Stimulated activated CD4-positive, alpha-beta T cell treated with anti-CD3 and anti-CD28 coated beads, TNF-alpha, amount 100 ng/mL, for 1 hour (primary cell): ENCODE measurements at places on chromosomes 12 and 14.

- DNase-seq: no peak
These were observed 74.3 kb downstream of the SYNE3 start for GRCh38 chr14:95442016-95442632.

GRCh38 chr14:100031506-100032281, 33.5 kb upstream of the EVL start:
- DNase-seq: no peak

- no peak for DNase-seq
These were observed 17.8 kb downstream of the PLCZ1 start for GRCh38 chr12:18719922-18720510.

DNA sequence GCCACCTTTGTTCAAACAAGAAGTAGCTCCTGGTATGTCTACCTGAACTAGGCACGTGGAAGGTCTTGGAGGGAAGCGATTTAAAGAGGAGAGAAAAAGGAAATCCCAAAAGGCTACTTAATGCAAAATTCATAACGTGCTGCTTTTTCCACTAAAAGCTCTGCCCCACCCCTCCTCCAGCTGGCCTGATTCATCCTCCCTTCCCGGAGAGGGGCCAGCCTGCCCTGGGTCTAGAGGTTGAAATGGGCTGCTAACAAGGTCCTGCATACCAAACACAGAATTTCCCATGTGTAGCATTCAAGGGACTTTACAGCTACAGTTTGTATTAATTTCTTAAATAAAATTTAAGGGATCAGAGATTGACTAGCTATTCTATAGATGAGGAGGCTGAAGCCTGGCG, 83.2 kb downstream of the KNTC1 start:
- no peak for DNase-seq

DNA sequence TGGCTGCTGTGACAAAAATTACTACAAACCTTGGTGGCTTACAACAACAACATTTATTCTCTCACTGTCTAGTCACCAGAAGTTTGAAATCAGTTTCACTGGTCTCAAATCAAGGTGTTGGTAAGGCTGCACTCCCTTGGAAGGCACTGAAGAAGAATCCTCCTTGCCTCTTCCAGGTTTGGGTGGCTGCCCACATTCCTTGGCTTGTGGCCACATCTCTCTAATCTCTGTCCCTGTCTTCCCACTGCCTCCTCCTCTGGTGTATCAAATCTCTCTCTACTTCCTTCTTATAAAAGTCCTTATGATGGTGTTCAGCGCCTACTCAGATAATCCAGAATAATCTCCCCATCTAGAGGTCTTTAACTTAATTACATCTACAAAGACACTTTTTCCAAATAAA, 31.0 kb downstream of the PLCZ1 start:
- no peak for DNase-seq

DNA sequence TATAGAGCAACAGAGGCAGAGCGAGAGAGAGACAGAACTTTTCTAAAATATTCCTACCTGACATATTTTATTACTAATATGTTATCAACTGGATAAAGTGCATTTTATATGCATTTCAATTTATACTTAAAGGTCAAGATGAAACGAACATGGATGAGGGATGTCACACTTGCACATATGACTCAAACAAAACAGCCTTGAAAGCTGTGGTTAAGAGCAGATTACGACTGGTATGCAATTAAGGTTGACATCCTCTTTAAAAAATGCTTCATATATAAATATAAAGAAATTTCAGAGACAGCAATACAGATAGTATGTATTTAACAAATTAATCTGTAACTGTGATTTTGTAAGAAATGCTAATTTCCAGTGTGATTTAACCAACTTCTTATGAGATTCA, 52.5 kb downstream of the LMO3 start:
- DNase-seq: no peak

DNA sequence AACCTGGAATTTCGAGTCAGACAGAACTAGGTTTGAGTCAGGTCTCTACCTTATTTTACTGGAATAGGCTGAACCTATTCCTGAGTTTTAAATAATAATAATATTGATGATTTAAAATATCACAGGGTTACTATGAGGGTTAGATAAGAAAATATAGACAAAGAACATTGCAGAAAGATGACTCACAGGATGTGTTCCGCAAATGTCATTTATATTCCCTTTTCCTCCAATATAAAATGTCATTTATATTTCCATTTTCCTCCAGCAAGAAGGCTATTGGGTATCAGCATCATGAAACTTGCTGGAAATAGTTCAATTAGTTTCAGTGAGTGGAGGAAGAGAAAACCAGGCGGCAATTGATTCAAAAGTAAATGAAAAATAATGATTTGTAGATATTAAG, 163.9 kb upstream of the RASSF8 start:
- no peak for DNase-seq

- no peak for DNase-seq
These were observed 70.5 kb downstream of the TMX1 start for GRCh38 chr14:51310505-51310944.

- no peak for DNase-seq
These were observed 376.0 kb downstream of the C12orf75 start for GRCh38 chr12:105706321-105706972.

GRCh38 chr14:103104654-103105452, 10.3 kb downstream of the EXOC3L4 start:
- peak; percentile 73 for DNase-seq

- no peak for DNase-seq
These were observed 172.2 kb downstream of the SLC16A7 start for GRCh38 chr12:59768031-59768430.

- no peak for DNase-seq
These were observed 1236.6 kb downstream of the BCL11B start for GRCh38 chr14:98035396-98035795.

- DNase-seq: no peak
These were observed 18.8 kb downstream of the MVK start for GRCh38 chr12:109592195-109592904.

DNA sequence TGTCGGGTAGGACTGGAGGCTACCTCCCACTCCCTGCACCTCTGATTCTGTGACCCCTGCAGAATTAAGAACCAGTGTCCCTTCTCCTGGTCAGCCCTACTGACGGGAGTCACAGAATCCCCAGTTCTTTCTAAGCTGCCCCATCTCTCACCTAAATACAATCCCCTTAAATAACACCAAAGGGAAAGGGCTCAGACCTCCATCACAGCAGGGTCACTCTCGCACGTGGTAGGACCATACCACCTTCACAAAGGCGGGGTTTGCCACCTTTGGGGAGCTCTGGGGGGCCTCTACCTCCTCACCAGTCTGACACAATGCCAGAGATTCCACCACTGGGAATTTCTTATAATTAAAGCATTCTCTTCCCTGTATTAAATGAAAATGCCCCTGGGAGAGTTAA, 35.6 kb downstream of the DAD1 start:
- no peak for DNase-seq

DNA sequence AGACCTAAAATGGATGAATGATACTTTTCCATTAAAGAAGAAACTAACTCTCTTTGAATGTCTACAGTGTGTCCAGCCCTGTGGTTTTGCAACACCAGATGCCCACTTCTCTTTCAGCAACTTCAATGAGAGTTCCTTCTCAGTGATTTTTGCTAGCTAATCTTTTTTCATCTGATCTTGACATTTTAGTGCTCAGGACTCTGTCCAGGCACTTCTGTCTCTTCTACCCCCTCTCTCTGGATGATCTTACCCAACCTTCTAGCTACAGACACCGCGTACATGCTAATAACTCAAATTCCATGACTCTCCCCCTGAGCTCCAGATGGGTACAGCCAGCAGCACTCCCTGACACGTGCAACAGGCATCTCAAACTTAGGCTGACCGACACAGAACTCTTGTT, 161.1 kb upstream of the FOXN3 start:
- DNase-seq: no peak

DNA sequence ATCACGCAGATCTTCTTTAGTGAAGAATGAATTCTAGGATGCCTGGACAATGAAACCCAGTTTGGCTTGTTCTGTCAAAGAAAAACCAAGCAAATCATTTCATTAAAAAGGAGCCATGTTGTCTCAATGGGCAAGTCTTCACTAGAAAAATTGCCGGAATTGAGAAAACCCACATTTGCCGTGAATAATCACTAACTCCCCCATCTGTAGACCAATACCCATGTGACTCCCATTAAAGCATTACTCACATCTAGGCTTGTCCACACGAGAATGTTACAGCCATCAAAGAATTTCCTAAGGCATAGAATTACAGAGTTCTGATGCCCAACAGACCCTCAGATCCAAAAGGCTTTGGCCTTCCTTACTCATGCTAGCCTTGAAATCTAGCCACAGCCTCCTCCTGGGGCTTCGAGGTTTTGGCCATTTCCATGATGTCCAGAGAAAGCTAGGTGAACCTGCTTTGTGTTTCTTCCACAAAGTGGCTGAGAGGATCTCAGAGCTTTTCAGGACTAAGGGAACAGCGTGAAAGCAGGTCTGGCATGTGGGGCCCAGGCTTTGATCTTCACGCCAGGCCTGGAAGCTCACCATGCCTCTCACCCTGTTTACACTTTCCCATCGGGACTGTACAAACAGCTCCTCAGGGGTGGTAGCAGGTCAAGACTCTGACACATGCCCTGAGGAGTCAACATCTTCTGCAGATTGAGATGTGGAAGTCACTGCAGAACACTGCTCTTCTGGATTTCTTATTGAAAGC, 12.1 kb downstream of the SLC7A8 start:
- DNase-seq: no peak

DNA sequence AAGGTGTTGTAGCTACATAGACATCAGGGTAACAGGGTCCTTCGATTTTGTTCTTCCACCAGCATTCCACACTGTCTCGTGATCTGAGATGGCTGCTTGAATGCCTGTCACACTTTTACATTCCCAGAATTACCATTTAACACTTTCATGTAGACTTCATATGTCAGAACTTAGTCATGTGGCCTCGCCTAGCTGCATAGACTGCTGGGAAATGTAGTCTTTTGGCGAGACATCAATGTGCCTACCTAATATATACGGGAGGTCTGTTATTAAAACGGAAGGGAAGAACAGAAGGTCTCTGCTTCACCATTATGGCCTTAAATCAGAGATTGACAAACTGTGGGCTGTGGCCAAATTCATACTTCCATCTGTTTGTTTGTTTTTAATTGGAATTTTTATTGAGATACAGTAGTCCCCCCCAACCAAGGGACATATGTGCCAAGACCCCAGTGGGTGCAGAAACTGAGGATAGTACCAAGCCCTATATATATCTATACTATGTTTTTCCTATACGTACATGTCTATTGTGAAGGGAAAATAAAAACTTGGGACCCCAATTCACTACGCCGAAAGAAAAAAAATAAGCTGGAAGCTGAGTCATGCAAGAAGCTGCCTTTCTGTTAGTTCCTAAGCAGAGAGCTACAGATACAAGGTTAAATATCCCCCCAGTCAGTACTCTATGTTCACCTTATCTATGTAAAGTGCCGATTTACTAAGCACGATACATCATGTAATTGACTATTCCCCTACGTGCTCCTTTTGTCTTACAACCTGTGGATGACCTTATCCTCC, 11.3 kb upstream of the HRK start:
- no peak for DNase-seq

- no peak for DNase-seq
These were observed 106.3 kb downstream of the LRIG3 start for GRCh38 chr12:58814036-58814435.

DNA sequence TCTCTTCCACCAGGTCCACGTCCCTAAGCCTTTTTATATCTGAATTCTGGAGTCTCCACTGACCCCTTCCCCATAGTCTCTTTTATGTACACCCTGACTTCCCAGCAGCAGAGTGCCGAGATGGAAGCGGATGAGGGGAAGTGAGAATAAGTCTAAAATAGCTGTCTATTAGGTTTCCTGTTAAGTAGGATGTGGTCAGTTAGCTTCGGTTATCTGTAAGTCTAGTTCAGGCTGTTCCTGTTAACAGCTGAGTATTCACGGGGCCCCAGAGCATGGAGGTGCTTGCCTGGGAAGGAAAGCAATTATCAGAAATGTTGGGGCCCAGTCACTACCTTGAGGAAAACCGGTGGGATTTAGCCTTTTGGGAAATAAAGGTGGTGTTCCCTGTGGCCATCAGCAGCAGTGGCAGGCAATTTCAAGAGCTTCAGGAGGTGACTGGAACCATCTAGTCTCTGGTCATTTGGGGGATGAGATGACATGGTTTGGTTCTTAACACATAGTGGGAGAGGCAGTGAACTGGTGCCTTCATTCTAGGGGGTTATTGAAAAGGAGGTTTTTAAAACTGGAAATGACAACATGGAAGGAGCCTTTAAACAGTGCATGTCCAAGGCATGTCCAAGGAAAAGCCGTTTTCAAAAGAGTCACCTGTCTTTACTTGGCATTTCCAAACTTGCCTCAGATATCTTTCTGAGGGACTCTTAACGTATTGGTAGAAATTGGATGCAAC, 21.8 kb downstream of the CHST11 start:
- no peak for DNase-seq

- no peak for DNase-seq
These were observed 91.7 kb downstream of the MYRFL start for GRCh38 chr12:69916544-69917235.
